Activated naive CD4-positive, alpha-beta T cell treated with Interleukin-2 at 50 U/mL for 16 hours (primary cell): ENCODE measurements at places on chromosomes 16 and 17.

- DNase-seq: no peak
These were observed at the start of gene NPTX1 for GRCh38 chr17:80475910-80476876. NPTX1 (minus strand) TSS chr17:80476607; CDS start chr17:80476446, 161 bp downstream.

DNA sequence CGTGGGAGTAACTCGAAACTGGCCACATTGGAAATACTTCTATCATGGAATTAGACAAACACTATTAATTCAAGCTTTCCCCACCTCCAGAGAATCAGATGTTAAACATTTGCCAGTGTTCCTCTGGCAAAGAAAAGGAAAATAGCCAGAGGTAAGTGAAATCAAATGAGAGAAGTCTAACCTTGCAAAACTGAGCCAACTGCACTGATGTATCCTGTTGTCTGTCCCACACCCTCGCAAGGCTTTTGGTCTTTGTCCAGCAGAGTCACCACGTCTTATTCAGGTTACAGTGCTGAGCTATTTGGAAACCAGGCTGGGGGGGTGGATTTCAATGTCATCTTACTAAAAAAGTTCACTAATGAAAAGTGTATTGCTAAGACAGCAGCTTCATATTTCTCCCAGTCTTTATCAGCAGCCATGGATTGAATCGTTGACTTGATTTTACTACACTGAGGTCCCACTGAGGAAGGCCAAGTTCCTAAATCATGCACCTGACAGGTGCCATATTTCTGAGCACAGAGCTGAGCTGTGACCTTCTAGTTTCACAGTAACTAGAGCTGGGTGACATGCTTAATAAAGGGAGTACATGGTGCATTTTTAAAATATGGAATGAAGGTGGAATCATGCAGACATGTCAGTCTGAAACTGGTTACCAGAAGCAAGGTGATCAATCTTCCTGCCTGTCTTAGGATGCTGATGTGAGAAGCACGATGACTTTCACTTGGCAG, 85.2 kb upstream of the HSBP1 start:
- DNase-seq: no peak

DNA sequence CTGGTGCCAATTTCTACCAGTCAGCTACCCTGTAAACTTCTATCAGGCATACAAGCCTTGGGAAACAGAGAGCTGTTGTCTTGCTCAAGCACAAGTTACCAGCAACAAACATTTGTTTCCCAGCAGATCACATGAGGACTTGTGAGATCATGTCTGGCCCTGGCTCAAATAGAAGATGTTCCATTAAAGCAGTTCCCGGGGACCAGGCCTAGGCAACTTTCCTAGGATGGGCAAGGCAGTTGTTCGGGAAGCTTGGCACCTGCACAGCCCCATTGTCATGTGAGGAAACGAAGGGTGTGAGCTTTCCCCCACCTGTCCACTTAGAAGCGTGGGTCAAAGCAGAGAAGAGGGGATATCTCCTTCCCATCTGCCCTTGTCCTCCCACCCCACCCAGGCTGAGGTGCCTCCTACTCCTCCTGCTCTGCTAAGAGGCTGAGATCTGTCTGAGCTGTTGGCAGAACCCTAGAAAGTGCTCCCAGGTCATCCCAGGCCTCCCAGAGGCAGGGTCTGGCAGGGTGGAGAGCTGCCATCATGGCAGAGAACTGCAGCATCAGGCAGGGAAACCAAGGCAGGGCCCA, 11.2 kb upstream of the SLC47A2 start:
- no peak for DNase-seq

DNA sequence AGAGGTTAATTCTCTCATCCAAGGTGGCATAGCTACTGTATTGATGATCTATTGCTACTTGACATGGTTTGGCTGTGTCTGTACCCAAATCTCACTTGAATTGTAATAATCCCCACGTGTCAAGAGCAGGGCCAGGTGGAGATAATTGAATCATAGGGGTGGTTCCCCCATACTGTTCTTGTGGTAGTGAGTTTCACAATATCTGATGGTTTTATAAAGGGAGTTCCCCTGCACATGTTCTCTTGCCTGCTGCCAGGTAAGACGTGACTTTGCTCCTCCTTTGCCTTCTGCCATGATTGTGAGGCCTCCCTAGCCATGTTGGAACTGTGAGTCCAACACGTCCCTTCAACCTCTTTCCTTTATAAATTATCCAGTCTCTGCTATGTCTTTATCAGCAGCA, 22.9 kb upstream of the CPPED1 start:
- no peak for DNase-seq

- no peak for DNase-seq
These were observed 8.2 kb downstream of the FN3K start for GRCh38 chr17:82743344-82744219.

DNA sequence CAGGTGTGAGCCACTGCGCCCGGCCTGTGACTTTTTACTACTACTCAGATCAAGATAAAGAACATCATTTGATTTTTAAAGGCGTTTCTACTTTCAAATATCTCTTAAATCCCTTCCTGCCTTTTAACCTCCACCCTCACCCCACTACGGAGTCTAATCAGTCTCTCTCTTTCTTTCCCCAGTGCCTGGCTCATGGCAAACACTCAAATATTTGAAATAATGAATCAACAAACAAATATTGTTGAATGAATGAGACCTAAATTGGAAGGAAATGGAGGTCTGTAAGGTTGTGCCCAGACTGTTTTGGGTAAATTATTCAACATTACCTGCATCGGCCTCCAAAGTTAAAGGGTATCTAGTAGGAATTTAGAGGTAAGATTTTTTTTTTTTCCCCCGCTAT, 14.7 kb downstream of the COPZ2 start:
- DNase-seq: no peak

DNA sequence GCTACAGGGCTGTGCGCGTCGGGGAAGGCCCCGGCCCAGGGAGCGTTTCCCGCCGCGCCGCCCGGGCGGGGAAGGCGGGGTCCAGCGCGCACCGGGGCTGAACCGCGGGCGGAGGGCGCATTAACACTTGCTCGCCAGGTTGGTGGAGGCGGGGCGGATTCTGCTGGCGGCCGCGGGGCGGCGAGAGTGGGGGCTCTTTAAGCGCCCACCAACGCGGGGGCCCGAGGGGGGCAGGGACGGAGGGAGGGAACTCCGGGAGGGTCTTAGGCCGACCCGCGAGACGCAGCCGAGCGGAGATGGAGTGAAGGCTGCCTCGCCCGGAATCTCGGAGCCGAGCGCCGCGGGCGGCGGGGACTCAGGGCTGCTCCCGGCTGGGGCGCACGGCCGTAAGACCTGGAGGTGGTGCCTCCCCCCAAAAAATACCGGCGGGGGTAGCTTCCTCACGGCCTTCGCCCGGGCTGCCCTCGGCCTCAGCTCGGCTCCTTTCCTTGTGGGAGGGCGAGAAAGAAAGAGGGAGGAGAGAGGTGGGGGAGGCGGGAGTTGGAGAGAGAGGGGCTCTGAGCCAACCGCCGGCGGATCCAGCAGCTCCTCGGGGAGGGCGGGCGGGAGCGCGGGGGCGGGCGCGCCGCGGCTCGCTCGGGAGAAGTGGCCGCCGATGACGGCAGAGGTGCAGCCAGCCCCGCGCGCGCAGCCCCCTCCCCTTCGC, 415 bp upstream of the FOXF1 start:
- no peak for DNase-seq

GRCh38 chr16:65538976-65539375, 417.1 kb upstream of the CDH11 start:
- no peak for DNase-seq

- DNase-seq: no peak
These were observed 203.3 kb upstream of the TBX2 start for GRCh38 chr17:61196302-61196704.

GRCh38 chr17:59257101-59257500, 36.8 kb downstream of the GDPD1 start:
- DNase-seq: no peak

DNA sequence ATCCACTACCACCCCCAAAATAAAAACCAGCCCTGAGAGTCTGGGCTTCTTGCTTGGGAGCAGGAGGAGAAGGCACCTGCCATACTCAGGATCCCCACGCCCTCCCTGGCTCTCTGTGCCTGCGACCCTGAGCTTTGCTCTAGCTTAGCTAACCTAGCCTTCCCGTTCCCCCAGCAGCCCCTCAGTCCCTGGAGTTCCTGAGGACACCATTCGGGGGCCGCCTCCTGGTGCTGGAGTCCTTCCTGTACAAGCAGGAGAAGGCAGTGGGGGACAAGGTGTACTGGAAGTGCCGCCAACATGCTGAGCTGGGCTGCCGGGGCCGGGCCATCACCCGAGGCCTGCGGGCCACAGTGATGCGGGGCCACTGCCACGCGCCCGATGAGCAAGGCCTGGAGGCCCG, 18.5 kb downstream of the FLYWCH1 start:
- no peak for DNase-seq

- peak; percentile 73 for DNase-seq
These were observed 555 bp downstream of the NUP88 start for GRCh38 chr17:5418858-5419355.

DNA sequence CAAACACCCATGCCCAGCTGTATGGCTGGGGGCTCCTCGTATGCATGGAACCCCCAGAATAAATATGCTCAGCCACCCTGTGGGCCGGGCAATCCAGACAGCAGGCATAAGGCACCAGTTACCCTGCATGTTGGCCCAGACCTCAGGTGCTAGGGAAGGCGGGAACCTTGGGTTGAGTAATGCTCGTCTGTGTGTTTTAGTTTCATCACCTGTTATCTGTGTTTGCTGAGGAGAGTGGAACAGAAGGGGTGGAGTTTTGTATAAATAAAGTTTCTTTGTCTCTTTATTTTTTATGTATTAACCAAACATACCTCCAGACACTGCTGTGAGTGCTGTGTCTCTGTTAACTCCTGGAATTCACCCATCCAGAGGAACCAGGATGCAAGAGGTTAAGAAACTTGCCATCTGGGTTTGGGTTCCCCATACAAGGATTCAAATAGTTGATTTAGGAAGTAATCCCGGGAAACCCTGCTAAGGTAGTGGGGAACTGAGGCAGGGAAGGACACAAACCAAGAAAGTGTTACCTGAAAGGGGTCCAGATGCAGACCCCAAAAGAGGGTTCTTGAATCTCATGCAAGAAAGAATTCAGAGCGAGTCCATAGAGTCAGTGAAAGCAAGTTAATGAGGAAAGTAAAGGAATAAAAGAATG, 37.4 kb upstream of the IL21R start:
- no peak for DNase-seq

DNA sequence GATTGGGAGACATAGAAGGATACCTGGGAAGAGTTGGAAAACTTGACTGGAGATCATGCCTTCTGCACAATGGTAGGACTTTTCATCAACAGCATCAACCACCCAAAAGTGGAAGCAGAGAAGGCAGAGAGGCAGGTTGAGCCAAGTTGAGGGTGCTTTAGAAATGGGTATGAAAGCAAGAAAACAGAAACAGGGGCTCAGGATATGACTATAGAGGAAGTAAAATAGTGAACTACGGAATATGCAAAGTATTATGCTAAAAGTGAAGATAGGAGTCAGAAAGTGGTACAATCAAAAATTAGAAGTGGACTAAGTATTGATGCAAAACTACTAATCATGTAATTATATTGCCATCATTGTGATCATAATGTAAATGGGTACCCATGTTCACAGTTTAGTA, 16.1 kb upstream of the ARHGAP44 start:
- DNase-seq: no peak

DNA sequence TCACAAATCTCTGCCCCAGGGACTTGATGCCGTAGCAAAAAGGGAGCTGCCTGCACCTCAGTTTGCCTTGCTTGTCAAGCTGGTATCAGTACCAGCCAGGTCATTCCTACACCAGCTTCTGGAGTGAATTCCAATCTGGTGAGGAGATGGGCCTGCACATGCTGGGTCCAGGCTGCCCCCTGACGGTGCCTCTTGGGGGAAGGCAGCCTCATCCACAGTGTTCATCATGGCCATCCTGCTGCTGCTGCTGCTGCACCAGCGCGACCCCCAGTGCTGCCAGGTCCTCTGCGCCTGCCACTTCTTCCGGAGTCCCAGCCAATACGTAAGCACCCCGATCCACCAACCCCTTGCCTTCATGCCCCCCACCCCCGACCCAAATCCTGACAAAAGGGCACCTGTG, 8.3 kb downstream of the MRPL27 start:
- no peak for DNase-seq

- DNase-seq: no peak
These were observed 8.8 kb downstream of the NFATC3 start for GRCh38 chr16:68093816-68094613.

DNA sequence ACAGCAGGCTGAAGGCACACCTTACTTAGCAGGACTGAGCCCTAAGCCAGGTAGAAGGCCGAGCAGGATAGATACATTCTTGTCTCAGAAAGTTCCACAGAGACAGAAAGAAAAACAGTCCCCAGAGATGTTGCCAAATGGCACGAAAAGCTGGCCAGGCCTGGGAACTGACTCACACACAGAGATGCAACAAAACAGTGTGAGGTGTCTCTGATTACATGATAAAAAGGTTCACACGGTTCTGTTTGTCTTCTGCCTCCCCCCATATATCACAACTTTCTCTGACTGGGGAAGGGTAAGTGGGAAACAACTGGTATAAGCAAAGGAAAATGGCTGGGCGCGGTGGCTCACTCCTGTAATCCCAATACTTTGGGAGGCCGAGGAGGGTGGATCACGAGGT, 1.7 kb downstream of the WBP2 start:
- no peak for DNase-seq

GRCh38 chr17:40548982-40549685, 16.1 kb downstream of the CCR7 start:
- no peak for DNase-seq

DNA sequence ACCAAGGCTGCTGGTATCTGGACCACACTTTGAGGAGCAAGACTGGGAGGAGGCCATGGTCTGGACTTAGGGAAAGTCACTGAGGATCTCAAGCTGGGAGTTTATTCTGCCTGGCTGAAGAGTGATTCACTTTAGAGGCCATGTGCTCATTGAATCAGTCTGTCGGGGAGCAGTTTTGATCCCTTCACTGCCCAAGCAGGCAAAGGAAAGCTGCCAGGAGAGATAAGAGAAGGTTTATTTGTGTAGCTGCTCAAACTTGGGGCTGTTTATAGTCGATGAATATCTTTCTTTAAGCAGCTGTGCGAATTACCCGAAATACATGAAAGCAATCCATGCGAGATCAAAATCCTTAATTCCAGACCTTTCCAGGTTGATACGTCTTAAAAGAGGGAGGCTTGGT, 544.4 kb upstream of the EEF2KMT start:
- no peak for DNase-seq

DNA sequence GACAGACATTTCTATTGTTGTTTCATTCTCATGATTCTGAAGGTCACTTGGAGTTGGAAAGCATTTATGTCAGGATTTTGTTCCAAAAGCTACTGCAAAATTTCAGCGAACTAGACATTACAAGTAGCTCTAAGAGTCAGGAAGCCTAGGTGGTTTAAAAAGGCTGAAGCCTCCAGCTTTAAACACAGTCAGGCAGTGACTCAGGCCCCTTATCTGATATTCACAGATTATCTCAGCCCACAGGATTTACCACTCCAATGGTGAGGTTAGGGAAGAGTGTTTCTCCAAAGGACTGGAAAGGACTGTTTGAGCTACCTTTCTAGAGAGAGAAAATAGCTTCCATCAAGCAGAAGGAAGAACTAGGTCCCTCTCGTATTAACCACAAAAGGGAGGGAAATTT, 624.4 kb upstream of the C16orf82 start:
- no peak for DNase-seq
